ENCODE measurements at places on chromosomes 3 and 15.

DNA sequence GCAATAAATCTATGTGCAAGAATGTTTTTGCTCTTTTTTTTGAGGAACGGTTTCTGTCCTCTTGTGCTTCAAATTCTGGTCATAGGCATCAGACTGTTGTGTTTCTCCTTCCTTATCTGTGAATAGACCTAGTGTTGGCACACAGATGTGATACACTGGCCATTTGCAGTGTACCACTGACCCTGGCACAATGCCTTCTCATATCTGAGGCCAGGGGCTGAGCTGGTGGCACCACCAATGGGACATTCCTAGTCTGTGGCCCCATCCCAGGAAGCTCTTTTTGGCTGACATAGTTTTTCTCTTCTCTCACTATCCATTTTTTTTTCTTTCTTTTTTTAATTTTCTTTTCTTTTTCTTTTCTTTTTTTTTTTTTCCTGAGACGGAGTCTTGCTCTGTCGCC is 40.4 kb downstream of the SH3GL3 start:
- no peak for DNase-seq

GRCh38 chr15:77964193-77964592 is 113.3 kb downstream of the TBC1D2B start:
- DNase-seq: no peak

DNA sequence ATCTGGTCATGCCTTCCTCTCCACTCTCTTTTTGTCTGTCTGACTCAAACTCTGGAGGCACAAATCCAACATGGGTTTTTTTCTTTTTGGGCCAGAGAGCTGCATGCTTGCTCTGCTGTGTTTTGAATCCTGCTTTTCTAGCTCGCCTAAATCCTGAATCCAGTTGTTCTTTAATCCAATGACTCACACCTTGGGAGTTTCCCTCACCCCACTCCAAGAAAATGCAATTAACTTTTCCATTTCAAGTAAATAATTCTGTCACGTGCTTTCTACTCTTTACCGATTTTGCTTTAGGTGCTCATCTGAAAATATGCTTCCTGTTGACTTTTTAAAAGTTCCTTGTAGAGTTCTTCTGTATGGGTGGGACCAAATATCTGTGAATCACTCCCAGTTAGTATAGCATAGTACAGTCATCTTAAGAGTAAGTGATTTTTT is 47.6 kb downstream of the SLMAP start:
- no peak for DNase-seq

- DNase-seq: no peak
Observed at GRCh38 chr15:69808756-69809155, 289.0 kb downstream of the TLE3 start.

GRCh38 chr15:49229922-49230321 is 59.9 kb downstream of the GALK2 start:
- no peak for DNase-seq

DNA sequence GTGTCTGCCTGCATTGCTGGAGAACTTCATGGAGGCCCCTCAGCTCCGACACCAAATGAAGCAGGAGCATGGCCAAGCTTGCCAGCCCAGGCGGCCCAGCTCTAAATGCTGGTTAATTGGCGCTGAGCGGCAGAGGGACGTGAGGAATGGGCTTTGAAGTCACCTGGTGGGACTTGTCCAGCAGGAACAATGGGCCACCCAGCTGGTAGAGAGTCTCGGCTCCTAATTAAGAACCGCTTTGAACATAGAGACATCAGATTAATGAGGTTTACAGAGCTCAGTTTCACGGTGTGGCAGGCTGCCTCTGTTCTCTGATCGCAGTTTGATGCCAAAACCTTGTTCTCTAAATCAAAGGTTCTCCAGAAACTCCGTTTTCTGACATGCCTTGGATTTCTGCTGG is 77.5 kb upstream of the LINGO1 start:
- no peak for DNase-seq

GRCh38 chr3:157081626-157082210 is 78.2 kb downstream of the CCNL1 start:
- peak; percentile 71 for DNase-seq

- DNase-seq: no peak
Observed at GRCh38 chr3:184491011-184491576, 70.5 kb upstream of the EPHB3 start.

Data from stimulated activated CD8-positive, alpha-beta memory T cell treated with anti-CD3 and anti-CD28 coated beads, Interleukin-7, amount 100 ng/mL, for 4 hours (primary cell).